NCI-H2171 treated with DMSO at 0.1 percent for 48 hours (cell line): ENCODE measurements at places on chromosomes 3 and 15.

DNA sequence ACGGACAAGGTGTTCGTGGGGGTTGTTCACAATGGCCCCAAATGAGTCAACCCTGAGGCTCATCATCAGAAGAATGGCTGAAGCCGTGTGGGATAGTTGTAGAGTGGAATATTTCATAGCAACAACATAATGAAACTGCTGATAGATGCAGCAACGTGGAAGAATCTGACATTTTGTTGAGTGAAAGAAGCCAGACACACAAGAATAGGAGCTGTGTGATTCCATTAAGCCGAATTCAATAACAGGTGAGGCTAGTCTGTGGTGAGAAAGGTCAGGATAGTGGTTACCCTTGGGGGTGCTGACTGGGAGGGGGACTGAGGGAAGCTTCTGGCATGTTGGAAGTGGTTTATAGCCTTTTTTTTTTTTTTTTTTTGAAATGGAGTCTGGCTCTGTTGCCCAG, 144.0 kb downstream of the SMAD6 start:
- DNase-seq, result no peak

- DNase-seq, result peak; percentile 34
Observed at GRCh38 chr15:49079340-49080039, 33.2 kb upstream of the SECISBP2L start.

- no peak for DNase-seq
Observed at GRCh38 chr15:94963953-94964352, 732.6 kb downstream of the MCTP2 start.

DNA sequence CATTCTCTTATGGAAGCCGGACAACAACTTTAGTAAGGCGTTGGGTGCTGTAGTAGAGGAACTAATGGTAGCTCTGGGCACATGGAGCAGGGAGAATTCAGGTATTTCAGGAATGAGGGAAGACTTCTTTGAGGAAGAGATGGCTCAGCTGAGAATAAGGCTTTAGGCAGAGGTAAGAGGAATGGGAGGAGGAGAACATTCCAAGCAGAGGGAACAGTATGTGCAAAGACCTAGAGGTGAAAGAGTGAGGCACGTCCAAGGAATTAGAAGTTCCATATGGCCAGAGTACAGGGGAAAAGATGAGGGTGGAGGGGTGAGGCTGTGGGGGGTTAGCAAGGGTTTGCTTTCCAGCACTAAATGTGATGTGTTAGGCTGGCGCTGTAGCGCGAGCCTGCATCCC, 1.6 kb upstream of the SV2B start:
- DNase-seq, result no peak

DNA sequence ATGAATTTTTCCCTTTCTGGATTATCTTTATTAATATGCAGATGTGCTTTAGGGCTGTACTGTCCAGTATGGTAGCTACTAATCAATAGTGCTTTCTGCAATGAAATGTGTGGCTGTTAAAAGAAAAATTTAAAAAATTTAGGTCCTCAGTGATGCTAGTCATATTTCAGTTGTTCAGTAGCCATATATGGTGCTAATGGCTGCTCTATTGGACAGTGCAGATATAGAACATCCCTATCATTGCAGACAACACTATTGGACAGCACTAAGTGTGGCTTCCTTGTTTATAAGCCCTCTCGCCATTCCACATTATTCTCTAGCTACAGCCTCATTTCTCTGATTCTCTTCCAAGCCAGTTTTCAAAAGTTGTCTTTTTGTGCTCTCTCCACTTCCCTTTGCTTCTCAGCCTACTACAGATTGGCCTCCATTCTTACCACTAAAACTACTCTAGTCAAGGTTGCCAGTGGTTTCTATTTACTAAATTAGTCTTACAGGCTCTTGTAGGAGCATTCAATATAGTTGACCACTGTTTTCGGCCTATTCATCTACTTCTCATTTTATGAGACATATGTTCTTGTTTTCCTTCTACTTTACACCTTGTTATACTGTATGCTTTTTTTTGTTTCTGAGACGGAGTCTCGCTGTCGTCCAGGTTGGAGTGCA, 9.5 kb downstream of the MAPK6 start:
- no peak for DNase-seq

GRCh38 chr3:11477407-11477911, 166.3 kb downstream of the VGLL4 start:
- DNase-seq, result no peak

GRCh38 chr3:50331364-50331907, 3.4 kb upstream of the TUSC2 start:
- no peak for DNase-seq

DNA sequence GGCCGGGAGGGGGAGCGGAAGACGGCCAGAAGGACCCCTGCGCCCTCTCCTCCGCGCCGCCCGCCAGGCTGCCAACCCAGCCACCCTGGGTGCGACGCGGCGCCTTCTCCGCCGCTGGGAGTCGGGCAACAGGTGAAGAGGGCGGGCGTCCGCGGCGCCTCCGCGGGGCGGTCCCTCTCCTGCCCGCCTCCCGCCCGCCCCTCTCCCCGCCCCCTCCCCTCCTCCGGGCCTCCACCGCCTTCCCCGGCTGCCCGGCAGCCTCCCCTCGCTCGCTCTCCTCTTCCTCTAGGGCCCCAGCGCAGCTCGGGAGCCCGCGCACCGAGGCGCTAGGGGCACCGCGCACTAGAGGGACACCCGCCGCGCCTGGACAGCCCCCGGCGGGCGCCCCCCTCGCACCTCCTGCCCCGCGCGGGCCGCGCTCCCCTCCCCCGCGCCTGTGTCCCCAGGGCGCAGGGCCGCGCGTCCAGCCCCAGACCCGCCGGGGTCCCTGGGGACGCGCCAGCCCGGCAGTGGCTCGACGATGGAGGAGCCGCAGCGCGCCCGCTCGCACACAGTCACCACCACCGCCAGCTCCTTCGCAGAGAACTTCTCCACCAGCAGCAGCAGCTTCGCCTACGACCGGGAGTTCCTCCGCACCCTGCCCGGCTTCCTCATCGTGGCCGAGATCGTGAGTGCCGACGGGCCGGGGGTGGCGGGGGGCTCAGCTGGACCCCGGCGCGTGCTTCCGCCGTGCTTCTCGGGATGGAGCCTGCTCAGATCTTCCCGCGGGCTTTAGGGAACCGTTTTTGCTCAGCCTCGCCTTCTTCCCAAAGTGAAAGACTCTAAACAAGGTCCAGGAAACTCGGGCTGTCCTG, at the start of gene CMTM8:
CMTM8 (plus strand) TSS at position 228 of the 854 bp plus-strand sequence; CDS start at position 521, 293 bp downstream.
- peak; percentile 60 for DNase-seq

DNA sequence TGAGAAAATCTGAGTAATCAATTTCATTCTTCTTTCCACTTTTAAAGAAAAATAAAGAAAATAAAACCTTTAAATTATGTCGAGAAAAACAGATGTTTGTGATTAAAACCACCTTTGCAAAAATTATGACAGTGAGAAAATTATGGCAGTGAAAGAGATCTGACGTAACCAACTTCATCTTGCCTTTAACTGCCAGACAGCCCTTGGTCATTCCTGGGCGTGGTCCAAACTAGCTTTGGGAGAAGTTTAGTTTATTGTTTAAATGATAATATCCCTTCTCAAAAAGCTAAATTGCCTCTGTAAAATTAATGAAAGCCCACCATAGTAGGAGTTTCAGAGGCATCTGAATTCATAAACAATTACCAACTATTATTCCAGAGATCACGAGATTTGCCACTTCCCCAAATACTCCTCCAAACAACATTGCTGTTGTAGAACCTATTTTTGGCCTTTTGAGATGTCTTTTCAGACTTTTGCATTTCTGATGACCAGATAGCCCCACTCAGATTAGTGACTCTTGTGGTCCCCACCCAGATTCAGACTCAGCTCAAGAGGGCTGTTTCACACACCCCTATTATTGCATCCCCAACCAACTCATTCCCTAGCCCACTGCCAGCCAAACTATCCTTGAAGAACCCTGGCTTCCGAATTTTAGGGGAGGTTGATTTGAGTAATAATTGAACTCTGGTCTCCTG, 664.4 kb upstream of the CBLB start:
- no peak for DNase-seq

DNA sequence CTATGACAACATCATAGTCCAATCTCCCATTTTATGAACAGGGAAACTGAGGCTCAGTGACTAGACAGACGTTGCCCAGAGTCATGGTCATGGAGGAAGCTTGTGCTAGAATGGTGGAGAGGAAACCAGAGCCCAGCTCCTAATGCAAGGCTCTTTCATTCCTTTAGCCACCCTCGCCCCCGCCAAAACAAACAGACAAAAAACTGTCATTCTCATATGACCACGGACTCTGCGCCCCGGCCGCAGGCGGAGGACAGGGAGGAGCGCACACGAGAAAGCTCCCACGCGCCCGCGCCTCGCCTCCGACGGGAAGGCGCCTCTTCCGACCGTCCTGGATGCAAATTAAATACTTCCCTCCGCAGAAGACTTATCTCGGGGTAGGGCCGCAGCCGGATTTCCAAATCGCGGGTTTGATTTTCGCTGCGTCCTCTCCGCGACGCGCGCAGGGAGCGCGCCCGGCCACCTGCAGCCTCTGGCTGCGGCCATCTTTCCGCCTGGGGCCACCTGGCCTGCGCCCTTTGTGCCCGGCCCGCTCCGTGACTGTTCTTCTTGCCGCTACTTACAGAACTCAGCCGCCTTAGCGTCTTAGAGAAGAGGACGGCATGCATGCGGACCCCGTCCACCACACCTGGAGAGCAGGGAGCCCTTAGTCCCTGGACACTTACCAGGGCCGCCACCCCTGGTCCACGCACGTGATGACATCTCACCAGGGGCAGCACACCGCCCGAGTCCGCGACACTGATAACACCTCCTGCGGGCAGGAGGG, 670 bp upstream of the ATP13A3 start:
- no peak for DNase-seq

- DNase-seq, result no peak
Observed at GRCh38 chr3:143478115-143478693, 358.6 kb downstream of the CHST2 start.

DNA sequence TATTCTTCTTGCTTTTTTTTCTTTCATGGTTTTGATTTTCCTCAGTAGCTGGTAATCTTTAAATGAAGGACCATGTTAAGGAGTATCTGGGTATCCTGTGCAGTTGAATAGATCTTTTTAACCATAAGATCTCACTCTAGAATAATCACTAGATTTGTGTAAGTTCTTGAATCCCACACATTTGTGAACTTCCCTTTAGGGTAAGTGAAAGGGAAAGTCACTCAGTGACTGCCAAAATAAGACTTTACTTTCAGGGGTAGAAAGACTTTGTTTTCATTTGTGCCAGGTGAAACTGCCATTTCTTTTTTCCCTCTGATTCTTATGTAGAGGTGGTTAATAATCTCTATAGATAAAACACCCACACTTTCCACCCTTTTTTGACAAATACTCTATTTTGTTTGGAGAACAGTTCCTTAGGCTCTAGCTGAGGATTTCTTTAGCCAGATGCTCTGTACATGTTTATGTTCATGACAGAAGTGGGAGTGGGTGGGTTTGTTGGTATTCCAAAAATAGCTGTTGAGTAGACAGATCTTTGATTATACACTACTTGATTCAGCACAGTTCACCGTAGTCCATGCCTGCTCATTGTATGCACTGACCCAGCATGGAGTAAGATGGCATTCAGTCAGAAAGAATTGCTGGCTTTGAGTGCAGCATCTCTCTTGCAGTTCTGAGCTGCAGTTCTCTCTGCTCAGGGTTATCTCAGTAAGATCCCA, 28.5 kb downstream of the LRRC49 start:
- DNase-seq, result no peak
